GM23248 (cell line): ENCODE measurements at places on chromosomes 11 and 22.
A peak's percentile ranks its signal among the peaks of the same experiment; 100 is the strongest.

GRCh38 chr11:36750349-36750748, 152.3 kb upstream of the RAG2 start:
- DNase-seq, result peak; percentile 9

DNA sequence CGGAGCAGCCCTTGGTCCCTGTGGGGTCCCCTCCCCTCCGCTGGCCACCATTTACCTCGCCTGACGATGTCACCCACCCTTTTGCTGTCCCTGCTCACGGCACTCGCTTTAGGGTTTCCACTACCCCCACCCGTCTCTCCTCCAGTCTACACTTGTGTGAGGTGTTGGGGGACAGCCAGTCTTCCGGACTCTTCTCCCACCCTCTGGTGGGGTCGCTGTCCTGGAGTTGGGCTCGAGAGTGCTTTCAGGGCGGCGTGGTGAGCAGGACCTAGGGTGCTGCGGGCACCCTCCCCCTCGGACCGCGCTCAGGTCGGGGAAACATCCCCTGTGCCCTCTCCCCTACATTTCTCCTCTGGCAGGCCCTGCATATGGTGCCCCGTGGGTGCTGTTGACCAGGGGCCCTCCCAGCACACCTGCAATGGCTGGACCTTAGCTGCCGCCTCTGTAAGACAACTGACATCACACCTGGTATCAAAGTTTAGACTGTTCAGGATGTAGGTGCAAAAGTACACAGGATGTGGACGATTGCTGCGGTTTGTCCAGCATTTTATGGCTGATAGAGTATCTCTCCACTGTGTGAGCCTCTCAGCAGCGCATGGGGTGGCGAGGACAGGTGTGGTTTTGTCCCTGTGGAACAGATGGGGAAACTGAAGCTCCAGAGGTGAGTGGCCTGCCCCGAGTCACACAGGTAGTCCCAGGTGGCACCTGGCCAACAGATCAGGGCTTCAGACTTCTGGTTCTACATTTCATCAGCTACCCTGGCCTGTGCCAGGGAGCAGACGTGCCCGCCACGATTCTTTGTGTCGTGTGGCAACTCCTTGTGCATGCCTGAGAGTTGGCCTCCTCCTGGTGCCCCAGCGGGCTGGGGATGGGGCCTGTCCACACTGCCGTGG, 1.2 kb downstream of the GRK2 start:
- DNase-seq, result no peak

- no peak for DNase-seq
Measured at GRCh38 chr11:22458161-22458560, 120.0 kb downstream of the SLC17A6 start.

- no peak for DNase-seq
Measured at GRCh38 chr11:26490546-26490945, 81.5 kb downstream of the MUC15 start.

DNA sequence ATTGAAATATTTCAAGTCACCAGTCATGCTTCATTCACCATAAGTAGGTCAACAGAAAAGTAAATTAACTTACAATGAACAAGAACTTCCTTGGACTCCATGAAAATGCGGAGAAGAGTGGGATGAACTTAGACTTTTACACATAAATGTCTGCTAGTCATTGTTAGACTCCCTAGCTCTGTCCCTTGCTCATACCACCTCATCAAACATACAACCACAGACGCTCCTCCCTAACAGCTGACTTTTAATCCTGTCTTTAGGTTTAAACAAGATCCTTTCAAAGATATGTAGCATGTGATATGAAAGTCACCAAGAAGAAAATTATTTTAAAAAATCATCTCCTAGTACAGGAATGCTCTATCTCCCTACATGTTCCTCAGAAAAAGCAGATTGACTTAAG, 248.1 kb downstream of the DLG2 start:
- DNase-seq, result no peak

GRCh38 chr11:60942970-60943565, 8.9 kb downstream of the SLC15A3 start:
- no peak for DNase-seq

- peak; percentile 70 for DNase-seq
Measured at GRCh38 chr11:102196816-102197215, 86.6 kb downstream of the YAP1 start.

GRCh38 chr11:26473216-26474194, 98.6 kb downstream of the MUC15 start:
- no peak for DNase-seq

- no peak for DNase-seq
Measured at GRCh38 chr11:134413043-134413825, 1.2 kb upstream of the B3GAT1 start.
